ENCODE measurements at places on chromosomes 7 and 10.

DNA sequence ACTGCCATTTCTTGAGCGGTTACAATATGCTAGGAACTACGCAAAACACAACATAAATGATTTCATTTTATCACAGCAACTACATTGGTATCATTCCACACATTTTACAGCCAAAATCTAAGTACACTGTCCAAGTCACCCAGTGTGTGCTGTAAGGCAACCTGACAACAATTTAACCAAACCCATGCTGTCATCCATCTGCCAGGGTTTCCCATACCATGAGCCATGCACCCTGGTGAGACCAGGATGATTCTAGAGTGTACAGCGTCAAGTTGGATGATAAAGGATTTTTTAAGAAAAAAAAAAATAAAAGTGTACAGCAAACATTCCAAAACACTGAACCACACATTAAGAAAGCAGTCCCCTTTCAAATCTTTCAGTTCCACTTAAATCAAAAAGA is 52.9 kb downstream of the PIK3AP1 start:
- DNase-seq: no peak

DNA sequence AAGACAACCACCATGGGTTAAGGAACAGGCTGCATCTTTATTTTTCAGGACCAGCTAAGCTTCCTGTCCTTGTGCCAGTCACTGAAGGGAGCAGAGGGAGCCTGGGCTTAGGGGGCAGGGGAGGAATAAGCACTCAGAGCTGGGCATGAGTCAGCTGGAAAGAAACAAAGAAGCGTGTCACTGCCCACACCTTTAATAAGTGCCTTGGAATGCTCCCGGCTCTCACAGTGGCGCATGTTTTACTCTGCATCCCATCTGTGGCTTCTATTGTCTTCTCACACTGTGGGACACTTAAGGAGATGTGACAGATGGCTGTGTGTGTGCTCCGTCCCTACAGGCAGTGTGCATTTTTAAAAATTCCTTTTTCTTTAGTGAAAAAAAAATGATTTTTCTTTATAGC is 71.7 kb downstream of the MTURN start:
- peak; percentile 12 for DNase-seq

- no peak for DNase-seq
Observed at GRCh38 chr10:116069856-116070255, 203.2 kb downstream of the GFRA1 start.

DNA sequence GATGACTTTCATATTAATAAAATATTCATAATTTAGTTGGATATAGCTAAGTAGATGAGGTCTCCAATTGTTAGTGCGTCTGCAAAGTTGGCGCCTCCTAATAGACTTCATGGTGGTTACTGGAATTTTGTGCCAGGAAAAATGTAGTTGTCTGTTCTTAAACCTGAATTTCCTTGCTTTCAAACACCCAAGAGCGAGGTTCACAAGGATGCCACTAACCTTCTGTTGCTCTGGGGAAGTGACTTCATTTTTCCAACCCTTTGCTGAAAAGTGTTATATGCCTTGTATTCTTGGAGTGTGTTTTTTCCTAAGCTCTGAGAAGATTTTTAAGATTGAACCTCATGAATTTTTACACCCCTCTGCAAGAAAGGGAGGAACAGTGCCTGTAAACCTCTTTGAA is 98.9 kb upstream of the GLCCI1 start:
- no peak for DNase-seq

DNA sequence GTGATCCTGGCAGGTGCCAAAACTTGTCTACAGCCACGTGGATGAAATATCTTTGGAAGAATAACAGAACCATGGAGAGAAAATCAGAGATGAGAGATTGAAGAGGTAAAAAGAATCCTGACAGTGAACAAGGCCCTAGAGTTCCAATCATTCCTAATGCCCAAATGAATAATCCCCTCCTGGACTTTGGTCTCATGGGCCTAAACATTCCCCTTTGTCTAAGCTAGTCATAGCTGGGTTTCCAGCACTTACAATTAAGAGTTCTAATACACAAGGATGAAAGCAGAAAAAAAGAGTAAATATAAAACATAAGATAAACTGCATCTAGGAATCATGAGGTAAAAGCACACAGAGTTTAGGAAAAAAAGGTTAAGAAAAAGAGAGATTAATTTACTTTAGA is 40.2 kb downstream of the ARHGAP12 start:
- no peak for DNase-seq

GRCh38 chr7:3859431-3859830 is 558.4 kb downstream of the SDK1 start:
- DNase-seq: no peak

GRCh38 chr7:21305455-21306235 is 122.2 kb upstream of the SP4 start:
- no peak for DNase-seq

GRCh38 chr7:4025694-4026615 is 656.1 kb upstream of the FOXK1 start:
- no peak for DNase-seq

GRCh38 chr10:118358327-118358726 is 16.2 kb upstream of the FAM204A start:
- DNase-seq: no peak

- no peak for DNase-seq
Observed at GRCh38 chr7:46150202-46150601, 229.1 kb upstream of the IGFBP3 start.

GRCh38 chr7:98375664-98376063 is 25.2 kb downstream of the BAIAP2L1 start:
- no peak for DNase-seq

DNA sequence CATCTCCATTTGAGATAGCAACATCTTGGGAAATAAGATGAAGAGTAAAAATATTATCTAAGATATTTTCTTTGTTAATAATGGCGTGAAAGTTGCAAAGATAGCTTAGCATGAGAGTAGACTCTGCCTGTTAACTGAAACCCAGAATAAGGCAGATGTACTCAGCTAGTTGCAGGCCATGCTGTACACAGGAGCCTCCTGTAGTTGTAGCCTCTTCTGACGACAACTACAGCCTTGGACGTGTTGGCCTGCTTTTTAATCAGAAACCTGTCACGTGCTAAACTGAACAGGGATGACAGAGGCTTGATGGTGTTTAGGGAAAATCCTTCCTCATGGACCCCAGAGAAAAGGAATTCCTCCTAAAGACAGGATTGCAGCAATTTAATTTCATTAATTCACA is 155.1 kb upstream of the TMEM229A start:
- DNase-seq: no peak

- DNase-seq: no peak
Observed at GRCh38 chr7:118182593-118183427, 1.2 kb upstream of the LSM8 start.

- DNase-seq: no peak
Observed at GRCh38 chr7:75884476-75884875, 5.6 kb downstream of the RHBDD2 start.

DNA sequence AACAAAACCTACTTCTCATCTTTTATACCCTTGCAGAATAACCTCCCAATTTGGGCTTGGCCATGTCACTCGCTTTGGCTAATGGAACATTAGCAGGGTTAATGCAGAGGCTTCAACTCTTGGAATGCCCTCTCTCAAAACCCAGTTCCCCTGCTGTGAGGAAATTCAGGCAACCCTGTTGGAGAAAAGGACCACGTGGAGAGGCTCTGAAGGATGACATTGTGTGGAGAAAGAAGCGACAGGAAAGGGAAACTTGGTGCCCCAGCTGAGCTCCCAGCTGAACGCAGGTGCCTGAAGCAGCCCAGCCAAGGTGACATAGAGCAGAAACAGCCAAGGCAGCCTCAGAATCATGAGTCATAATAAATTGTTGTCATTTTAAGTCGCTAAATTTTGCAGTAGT is 214.2 kb upstream of the GHITM start:
- no peak for DNase-seq

DNA sequence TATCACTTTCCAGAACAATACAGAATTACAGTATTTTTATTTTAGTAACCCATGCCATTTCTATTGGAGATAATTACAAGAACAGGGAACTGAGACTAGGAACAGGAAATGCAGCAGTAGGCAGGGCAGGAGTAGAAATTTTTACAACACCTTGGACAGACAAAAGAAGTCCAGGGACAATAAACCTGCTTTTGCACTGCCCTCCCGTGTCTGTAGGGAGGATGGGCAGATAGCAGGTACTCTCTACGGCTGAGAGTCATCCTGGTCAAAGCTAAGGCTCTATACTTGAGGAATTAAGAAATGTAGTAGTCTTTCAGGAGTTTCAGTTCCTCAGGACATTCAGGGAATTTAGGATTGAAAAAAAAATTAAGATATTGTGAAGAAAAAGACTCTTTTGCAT is 63.4 kb downstream of the VAX1 start:
- no peak for DNase-seq

- DNase-seq: peak; percentile 13
Observed at GRCh38 chr7:149790146-149790548, 16.8 kb upstream of the ZNF467 start.

DNA sequence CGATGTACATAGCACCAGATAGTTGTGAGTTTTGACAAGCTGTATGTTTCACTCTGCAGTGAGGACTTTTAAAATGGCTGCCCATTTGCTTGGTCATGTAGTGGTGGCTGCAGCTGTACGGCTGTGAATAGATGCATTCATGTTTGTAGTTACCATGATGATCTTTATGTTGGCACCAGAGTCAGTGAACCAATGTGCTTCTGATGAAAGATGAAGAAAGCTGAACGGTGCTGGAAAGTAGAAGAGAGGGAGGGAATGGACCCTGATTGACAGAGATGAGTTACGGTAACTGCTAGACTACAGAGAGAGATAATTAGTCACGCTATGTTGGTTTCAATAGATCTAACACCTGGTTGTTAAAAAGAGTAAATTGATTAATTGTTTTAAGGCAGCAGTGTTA is 256.8 kb downstream of the CELF2 start:
- no peak for DNase-seq

DNA sequence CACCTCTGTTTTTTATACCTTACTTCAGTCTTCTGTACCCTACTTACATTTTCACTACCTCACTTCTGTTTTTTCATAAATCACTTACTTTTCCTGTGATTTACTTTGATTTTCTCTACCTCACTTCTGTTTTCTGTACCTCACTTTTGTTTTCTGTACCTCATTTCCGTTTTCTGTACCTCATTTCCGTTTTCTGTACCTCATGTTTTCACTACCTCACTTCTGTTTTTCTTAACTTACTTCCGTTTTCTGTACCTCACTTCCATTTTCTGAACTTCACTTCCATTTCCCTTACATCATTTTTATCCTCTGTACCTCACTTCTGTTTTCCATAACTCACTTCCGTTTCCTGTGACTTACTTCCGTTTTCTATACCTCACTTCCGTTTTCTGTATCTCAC is 492.0 kb upstream of the AKR1E2 start:
- DNase-seq: no peak

- DNase-seq: no peak
Observed at GRCh38 chr10:32318476-32318896, 28.5 kb downstream of the EPC1 start.

- no peak for DNase-seq
Observed at GRCh38 chr10:102243309-102243708, 2.0 kb upstream of the PITX3 start.

DNA sequence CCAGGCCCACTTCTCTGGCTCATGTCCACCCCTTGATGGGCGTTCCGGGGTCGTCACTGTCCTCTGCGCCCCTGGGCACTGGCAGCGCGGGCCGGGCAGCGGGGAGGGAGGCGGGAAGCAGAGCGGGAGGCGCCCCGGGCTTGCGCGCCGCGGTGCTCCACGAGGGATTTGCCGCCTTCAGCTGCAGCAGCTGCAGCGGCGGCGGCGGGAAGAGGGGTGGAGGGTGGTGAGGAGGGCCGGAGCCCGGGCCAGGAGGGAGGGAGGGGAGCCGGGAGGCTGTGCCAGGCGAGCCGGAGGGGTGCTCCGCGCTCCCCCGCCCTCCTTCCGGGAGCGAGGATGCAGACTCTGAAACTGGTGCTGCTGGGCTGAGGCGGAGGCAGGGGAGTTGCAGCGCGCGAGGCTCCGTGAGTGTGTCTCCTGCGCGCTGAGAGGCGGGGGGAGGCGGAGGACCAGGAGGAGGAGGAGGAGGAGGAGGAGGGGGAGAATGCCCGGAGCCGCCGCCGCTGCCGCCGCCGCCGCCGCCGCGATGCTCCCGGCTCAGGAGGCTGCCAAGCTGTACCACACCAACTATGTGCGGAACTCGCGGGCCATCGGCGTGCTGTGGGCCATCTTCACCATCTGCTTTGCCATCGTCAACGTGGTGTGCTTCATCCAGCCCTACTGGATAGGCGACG is at the start of gene LHFPL3:
Gene LHFPL3, plus strand, starts transcription at position 308 of the 674 bp plus-strand sequence.
- DNase-seq: peak; percentile 38

DNA sequence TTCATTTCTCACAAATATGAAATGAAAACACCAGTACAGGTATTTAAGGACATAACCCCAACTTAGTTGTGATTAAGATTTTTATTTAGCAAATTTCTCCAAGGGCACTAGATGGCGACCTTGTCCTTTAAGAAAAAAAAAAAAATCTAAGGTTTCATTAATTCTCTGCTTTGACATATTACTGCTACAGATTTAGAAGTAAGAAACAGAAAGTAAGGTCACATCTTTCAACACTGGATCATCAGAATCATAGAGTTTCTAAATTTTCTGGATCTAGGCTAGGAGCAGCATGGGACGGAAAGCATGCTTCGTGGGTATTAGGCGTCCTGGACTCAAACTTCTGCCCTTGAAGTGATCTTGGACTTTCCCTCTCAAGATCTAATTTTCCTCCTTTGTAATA is 85.5 kb upstream of the PRKG1 start:
- DNase-seq: no peak

DNA sequence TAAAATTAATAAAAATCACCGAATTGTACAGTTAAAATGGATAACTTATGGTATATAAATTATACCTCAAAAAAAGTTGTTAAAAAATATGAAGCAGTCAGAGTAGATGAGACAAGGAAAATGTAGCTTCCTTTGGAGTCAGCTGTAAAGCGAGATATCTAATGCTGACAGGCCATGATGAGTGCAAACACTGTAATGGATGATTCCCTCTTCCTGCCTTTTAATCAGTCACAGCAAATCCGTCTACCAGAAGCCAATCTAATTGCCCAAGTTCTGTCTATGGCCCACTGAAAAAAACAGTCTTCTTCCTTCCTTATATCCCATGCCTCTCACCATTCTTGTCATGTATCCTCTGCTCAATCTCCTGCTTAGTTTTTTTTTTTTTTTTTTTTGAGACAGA is 59.9 kb upstream of the DNAJB12 start:
- no peak for DNase-seq

- DNase-seq: no peak
Observed at GRCh38 chr10:86653379-86653778, 968 bp upstream of the OPN4 start.

- no peak for DNase-seq
Observed at GRCh38 chr10:123464430-123465323, 201.5 kb upstream of the GPR26 start.

GRCh38 chr10:52082307-52082706 is 231.8 kb upstream of the DKK1 start:
- no peak for DNase-seq

DNA sequence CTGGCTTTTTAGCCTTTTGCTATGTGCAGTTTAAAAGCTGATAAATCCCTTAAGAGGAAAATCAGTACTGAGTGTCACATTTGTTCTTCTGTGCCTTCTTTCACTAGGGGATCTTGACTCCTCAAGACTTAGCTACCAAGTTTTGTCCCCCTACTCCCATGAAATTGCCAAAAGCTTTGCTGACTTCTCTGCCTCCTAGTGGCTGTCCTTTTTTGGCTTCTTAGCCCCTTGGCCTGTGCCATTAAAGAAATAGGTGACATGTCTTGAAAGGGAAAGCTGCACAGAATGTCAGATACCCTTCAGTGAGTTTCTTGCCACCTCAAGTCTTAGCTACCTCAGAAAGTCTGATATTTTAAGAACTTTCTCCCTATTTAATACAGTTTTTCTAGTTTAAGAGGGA is 10.5 kb downstream of the MKLN1 start:
- no peak for DNase-seq

- DNase-seq: no peak
Observed at GRCh38 chr10:124646483-124647352, 97.5 kb downstream of the FAM53B start.

- DNase-seq: no peak
Observed at GRCh38 chr7:45975367-45975766, 54.3 kb upstream of the IGFBP3 start.
